ENCODE measurements at places on chromosomes 12 and 14. TPM values are rescaled to one million over a fixed set of nuclear protein-coding genes. Genes with fewer than 3 reads are reported as not detected.

DNA sequence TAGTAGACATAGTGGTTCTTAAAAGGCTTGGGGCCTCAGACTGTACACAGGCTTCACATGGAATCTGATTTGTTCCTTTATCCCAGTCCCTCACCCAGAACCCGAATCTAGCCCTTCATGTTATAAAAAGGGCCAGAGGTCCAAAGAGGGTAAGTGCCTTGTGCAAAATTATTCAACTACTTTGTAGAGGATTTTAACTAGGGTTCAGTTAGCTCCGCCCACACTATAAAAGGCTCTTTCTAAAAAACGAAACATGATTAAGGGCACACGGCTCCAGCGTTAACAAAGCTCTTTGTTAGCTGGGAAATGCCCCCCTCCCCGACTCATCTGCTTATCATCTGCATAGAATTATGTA is 3.2 kb upstream of the SOCS2 start:
- DNase-seq: no peak

GRCh38 chr12:4446335-4446734 is 720 bp upstream of the FGF6 start:
- DNase-seq: no peak

The AICDA gene
- total RNA-seq: not detected

DNA sequence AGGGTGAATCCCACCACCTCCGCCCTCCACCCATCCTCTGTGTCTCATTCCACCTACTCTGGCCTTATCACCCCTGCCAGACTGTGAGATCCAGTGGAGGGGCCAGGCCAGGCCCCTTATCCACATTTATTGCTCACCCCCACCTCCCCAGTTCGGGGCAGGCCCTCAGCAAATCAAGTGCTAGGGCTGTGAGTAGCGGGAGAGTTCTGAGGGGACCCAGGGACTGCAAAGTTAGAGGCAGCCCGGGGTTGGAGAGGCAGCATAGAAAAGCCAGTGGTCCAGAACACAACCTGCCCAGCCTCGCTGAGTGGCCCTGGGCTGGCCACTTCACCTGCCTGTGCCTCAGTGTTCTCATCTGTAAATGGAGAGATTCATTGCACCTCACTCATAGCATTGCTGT is 27.2 kb upstream of the ACTN1 start:
- DNase-seq: no peak

DNA sequence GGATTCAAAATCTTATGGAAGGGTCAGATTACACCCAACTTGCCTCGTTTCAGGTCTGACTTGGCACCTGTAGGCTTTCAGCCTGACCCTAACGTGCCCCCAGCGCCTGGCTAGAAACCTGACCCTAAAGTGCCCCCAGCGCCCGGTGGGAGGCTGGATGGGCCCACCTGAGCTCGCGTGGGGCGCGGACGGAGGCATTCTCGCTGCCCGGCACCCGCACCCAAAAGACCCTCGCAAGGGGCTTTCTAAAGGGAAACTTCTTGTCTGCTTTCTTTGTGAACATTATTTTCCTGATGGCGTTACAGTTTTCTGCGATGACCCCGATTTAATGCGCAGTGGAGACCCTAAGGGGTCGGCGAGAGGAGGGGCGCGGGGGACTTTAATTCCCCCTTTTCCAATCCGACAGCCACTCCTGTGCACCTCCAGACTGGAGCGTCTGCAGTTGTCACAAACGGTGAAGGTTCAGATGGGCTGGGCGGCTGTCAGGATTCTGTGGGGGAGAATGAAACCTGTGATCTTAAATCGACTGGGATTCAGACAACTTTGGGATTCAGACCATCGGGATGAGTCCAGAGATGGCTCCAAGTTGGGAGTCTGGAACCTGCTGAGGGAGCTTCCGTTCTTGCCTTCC is 751 bp upstream of the HRK start:
- DNase-seq: no peak

The RDH5 gene
- total RNA-seq: 13.5 TPM

DNA sequence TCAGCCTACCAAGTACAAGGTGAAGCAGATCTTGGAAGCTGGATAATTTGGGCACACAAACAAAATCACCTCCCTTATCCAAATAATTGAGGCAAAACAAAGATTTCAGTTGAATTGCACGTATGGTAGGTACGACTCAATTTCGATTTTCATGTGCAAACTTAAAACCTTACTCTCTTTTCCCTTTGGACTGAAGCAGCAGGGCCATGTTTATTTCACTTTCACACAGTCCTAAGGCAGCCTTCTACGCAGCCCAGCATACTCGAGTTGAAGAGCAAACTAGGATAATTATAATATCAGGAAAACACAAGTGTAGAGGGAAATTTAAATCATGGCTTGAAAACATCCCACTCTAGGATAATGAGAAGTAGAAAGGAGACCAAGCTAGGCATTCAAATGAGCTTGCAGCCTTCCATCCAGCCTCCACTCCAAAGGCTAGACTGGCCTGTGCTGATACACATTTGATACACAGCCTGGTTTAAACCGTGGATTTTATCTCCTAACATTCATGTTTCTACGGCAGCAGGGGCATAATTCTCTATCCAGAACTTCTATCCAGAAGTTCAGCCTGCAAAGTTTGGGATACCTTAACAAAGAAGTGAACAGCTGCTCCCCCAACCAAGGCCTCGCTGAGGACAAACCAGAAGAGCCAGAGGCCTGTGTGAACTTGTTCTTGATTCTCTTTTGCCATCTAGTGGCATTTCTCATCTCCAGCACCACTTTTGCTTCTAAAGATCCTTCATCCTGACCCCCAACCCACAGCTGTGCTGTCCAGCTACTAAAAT is 2.4 kb upstream of the RNASE7 start:
- peak; percentile 48 for DNase-seq
